ENCODE measurements at places on chromosomes 5 and 9. TPM values are rescaled to one million over a fixed set of nuclear protein-coding genes. Genes with fewer than 3 reads are reported as not detected.

Gene ACOT12
- 0.19 TPM for polyA plus RNA-seq

Gene GRIN1
- not detected for polyA plus RNA-seq

Gene NUTM2G
- not detected for polyA plus RNA-seq

Gene SCGB3A2
- not detected for polyA plus RNA-seq

Gene PCA3
- polyA plus RNA-seq: 0.21 TPM

Gene IL5
- not detected for polyA plus RNA-seq

Gene GAS1
- 38.9 TPM for polyA plus RNA-seq

GRCh38 chr9:1528456-1528855, 478.3 kb downstream of the DMRT2 start:
- no peak overlapping the region for H3K4me3 ChIP-seq
- no peak for DNase-seq
- H3K27me3 ChIP-seq: no peaks in the 10 kb centered on the region

- H3K27me3 ChIP-seq: no peaks in the 10 kb centered on the region
- no peak for DNase-seq
- no peaks in the 10 kb centered on the region for H3K36me3 ChIP-seq
- peak overlapping the region; percentile 94 for H3K27ac ChIP-seq
Measured at GRCh38 chr9:121283856-121284732, 16.1 kb downstream of the GSN start.

GRCh38 chr9:76588316-76588715, 129.3 kb downstream of the GCNT1 start:
- peaks cover 68% of the 10 kb centered on the region for H3K27me3 ChIP-seq
- DNase-seq: no peak
- H3K4me1 ChIP-seq: no peaks in the 10 kb centered on the region
- H3K27ac ChIP-seq: no peak overlapping the region

DNA sequence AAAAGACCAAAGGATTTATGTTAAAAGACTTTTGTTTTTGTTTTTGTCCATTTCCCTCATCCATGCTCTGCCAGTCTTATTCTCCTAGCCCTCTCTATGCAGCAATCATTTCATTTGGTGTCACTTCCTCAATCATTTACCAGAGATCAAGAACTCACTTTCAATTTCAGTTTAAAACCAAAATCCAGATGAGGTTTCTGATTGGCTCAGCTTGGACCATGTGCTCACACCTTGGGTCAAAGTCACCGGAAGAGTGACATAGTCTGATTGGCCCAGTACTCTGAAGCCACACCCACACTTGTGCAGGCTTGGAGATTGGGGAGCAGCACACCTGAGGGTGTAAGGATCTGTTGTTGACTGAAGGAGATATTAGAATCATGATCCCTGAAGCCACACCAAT, 79.6 kb downstream of the TLR4 start:
- H3K36me3 ChIP-seq: no peaks in the 10 kb centered on the region
- no peak overlapping the region for H3K4me3 ChIP-seq
- no peak for DNase-seq
- no peaks in the 10 kb centered on the region for H3K27me3 ChIP-seq

GRCh38 chr5:133323494-133324457, 272.0 kb downstream of the HSPA4 start:
- no peaks in the 10 kb centered on the region for H3K27me3 ChIP-seq
- H3K27ac ChIP-seq: no peak overlapping the region
- H3K4me1 ChIP-seq: peaks cover 4% of the 10 kb centered on the region
- H3K4me3 ChIP-seq: no peak overlapping the region

DNA sequence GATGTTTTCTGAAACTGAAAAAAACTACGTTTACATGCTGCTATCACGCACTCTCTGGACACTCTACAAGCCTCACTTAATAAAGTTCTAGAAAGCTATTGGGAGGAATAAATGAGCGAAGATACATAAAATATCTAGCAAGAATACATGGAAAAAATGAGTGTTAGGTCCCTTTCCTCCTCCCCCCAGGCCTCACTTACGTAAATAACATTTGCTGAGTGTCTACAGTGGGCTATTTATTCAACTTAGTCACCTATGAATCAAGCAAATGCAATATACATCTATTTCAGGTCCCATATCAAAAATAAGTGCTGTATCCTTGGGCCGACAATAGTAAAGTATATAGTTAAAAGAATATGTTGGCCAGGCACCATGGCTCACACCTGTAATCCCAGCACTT, 62.5 kb downstream of the FRMD3 start:
- H3K4me1 ChIP-seq: peaks cover 3% of the 10 kb centered on the region
- H3K27ac ChIP-seq: no peak overlapping the region
- no peaks in the 10 kb centered on the region for H3K27me3 ChIP-seq
- no peak for DNase-seq

- no peaks in the 10 kb centered on the region for H3K4me1 ChIP-seq
- no peak overlapping the region for H3K27ac ChIP-seq
- H3K36me3 ChIP-seq: no peaks in the 10 kb centered on the region
Measured at GRCh38 chr5:42927730-42928129, 112.4 kb downstream of the ANXA2R start.

DNA sequence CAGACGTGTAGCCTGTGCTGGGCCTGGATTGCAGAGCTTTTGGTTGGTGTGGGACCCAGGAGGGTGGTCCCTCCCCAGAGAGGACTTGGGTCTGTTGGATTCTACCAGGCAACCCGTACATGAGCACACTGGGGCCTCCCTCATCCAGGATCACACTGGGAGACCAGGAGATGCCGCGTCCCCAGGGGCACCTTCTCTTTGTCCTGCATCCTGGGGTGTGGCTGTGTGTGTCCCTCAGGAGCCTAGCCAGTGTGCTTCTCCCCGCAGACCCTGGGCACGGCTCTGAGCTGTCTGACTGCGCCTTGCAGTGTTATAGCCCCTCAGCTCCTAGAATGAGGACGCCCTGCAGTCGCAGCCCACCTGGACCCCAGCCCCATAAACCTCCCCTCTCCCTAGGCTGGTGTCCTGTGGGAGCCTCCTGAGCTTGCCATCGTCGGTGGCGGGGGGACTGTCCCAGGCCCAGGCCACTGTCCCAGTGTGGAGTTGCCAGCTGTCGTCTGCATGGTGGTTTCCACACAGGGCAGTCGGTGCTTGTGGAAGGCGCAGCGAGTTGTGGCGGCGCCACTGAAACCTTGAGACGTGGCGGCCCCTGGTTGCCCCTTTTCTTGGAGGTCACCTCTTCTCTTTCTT, 27.6 kb downstream of the CEP72 start:
- no peak overlapping the region for H3K4me3 ChIP-seq
- H3K27me3 ChIP-seq: no peaks in the 10 kb centered on the region
- no peak overlapping the region for H3K27ac ChIP-seq
- H3K4me1 ChIP-seq: no peaks in the 10 kb centered on the region

- H3K4me1 ChIP-seq: peaks cover 7% of the 10 kb centered on the region
- H3K27ac ChIP-seq: no peak overlapping the region
- H3K4me3 ChIP-seq: no peak overlapping the region
- H3K36me3 ChIP-seq: no peaks in the 10 kb centered on the region
- no peaks in the 10 kb centered on the region for H3K27me3 ChIP-seq
Measured at GRCh38 chr5:107864793-107865192, 194.1 kb upstream of the EFNA5 start.

- H3K36me3 ChIP-seq: no peaks in the 10 kb centered on the region
- peaks cover 10% of the 10 kb centered on the region for H3K4me1 ChIP-seq
- H3K4me3 ChIP-seq: no peak overlapping the region
Measured at GRCh38 chr5:130546211-130546610, 618.8 kb downstream of the HINT1 start.

- no peaks in the 10 kb centered on the region for H3K36me3 ChIP-seq
- no peak overlapping the region for H3K4me3 ChIP-seq
- H3K4me1 ChIP-seq: peaks cover 3% of the 10 kb centered on the region
Measured at GRCh38 chr5:159001247-159001646, 98.5 kb downstream of the EBF1 start.

DNA sequence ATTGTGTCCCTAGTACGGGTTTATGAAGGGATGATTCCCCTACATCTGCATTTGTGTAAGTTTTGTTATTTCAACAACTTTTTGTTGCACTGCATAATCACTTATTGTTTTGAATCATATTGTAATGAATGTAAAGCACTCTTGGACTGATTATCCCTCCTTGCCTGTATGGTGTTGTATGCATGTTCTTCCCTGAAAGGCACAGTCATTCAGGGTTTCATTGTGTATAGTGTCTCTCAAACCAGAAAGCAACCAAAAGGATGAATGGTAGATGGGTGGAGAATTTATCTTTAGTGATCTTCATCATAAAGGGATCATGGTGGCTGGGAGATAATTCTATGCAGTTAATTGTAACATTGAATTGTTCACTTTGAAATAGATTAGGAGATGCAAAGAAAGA, 247.3 kb downstream of the BRINP1 start:
- no peaks in the 10 kb centered on the region for H3K27me3 ChIP-seq
- no peak overlapping the region for H3K27ac ChIP-seq
- H3K36me3 ChIP-seq: no peaks in the 10 kb centered on the region
- H3K4me3 ChIP-seq: no peak overlapping the region
- DNase-seq: no peak
- no peaks in the 10 kb centered on the region for H3K4me1 ChIP-seq

DNA sequence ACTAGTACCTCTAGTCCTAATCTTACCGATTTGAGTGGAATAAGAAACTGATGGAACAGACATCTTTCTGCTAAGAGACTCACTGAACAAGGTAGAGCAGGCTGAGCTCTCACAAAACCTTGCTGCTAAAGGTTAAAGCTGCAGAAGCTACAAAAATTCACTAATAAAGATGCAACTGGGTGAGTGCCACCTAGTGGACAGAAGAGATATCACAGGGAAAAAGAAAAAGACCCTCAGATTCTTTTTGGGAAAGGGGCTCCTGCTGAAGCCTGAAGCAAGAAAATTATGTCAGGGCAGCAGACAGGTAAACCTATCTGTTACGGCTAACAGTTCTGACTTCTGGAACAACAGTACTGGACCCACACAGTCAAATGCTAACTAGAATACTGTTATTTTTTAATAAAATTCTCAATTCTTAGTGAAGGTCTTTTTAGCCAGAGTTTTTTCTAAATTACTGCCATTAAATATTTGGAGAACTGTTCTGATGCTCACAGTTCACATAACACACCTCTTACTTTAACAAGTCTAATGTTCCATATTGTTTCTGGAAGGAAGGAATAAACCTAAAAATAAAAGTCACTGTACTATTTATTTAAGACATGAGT, 51.2 kb downstream of the DIAPH1 start:
- H3K36me3 ChIP-seq: peaks cover 69% of the 10 kb centered on the region
- H3K4me1 ChIP-seq: no peaks in the 10 kb centered on the region
- H3K4me3 ChIP-seq: no peak overlapping the region
- H3K27me3 ChIP-seq: no peaks in the 10 kb centered on the region
- H3K27ac ChIP-seq: no peak overlapping the region
- DNase-seq: peak; percentile 47
